ENCODE measurements at places on chromosomes 7 and 10.

- peak; percentile 21 for DNase-seq
These were observed 660 bp downstream of the SUV39H2 start for GRCh38 chr10:14879124-14879927.

DNA sequence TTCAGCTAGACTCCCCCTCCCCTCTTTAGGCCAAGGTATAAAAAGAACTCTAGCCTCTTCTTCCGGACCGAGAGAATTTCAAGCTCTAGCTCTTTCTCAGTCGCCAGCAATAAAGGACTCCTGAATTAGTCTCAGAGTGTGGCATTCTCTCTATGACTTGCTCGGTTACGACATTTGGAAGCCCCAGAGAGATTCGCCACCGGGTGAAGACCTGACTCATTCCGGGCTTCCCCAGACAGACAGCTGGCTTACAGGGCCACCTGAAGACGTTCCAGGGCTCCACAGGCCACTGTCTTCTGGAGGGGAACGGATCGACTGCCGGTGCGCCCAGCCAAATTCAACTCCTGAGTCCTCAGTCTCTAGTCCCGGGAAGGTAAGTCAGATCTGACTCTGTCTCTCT is at the start of gene AKR1B15:
Gene AKR1B15 (plus strand): TSS at position 234 of the 400 bp plus-strand sequence. CDS start 15,510 bp downstream, outside the sequence.
- no peak for DNase-seq

DNA sequence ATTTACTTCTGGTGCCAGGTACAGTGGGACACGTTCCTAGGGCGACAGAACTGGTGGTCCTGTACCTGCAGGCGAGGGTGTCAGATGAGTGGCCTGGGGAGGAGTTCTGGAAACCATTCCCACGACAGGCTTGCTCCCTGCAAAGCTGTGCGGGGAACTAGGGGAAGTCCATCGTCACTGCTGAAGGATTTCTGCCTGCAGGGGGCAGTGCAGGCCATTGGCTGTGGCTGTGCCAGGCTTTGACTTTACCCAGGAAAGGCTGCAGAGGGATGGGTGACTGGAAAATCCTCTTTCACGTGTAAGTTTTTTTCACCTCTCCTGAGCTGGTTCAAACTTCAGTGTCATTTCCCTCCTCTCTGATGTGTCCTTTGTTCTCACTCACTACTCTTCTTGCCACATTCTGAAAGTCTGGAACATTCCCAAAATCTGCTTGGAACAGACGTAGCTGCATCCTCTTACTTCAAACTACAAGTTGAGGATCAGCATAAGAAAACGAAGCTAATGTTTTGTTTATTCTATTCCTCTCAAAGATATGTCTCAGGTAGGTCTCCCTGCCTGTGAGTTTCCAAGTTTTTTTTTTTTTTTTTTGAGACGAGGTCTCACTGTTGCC is 126.5 kb downstream of the SH2D4B start:
- DNase-seq = peak; percentile 34

DNA sequence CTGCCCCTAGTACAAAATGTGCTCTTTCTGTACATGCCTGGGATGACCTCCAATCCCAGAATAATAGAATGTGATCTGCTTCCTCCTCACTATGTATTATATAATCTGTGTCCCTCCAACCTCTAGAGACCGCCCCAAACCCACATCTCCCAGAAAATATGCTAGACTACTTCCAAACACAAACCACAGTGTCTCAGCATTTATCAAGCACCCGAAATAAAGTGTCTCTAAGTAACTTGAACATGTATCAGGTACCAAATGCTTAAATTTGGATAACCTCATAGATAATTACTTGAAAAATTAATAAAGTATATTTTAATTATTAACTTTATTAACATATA is 16.1 kb downstream of the LYZL1 start:
- DNase-seq = no peak

DNA sequence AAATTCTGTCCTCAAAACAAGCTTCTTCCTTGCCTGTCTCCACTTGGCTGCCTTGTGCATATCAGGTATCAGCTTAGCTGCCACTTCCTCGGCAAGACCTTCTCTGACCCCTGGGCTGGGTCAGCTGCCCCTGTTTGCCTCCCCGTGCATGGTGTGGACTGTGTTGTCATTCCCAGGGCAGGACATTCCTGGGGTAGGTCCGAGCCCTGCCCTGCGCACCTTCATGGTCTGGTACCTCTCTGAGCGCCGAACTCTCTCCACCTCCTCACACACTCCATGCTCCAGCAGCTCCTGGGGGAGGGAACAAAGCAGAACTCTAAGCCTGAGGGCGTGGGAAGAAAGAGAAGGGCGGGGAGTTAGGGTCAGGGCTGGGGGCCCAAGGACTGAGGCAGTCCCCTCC is 3.8 kb downstream of the POLM start:
- DNase-seq = no peak
